Osteoblast (primary cell): ENCODE measurements at places on chromosomes 4 and X. TPM values are rescaled to one million over a fixed set of nuclear protein-coding genes. Genes with fewer than 3 reads are reported as not detected.

TMEM35A gene
- 1.1 and 1.5 TPM in 2 replicates for total RNA-seq

DNA sequence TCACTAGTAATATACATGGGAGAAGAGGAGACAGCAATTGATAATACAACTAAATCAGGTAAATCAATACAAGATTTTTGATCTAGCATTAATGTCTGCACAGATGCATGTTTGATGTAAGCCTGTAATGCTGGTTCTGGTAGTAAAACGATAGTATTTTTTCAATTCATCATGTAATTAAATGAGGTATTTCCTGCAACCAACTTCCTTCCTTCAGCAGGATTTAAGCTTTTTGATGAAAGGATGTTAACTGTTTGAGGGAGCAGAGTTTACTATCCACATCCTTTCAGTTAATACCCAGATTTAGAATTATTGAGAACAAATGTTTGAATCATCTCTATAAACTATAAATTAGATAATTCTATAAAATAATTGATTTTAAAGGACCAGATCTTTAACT, 31.4 kb upstream of the NFKB1 start:
- DNase-seq: no peak

MSN gene
- total RNA-seq: 236 and 249 TPM in 2 replicates

- DNase-seq: no peak
Observed at GRCh38 chr4:74490736-74491135, 45.8 kb downstream of the AREG start.

VCX3B gene
- not detected in 2 replicates for total RNA-seq

GRCh38 chr4:158825433-158826036, 56.7 kb downstream of the FNIP2 start:
- no peak for DNase-seq

SLC34A2 gene
- not detected in 2 replicates for total RNA-seq

DNA sequence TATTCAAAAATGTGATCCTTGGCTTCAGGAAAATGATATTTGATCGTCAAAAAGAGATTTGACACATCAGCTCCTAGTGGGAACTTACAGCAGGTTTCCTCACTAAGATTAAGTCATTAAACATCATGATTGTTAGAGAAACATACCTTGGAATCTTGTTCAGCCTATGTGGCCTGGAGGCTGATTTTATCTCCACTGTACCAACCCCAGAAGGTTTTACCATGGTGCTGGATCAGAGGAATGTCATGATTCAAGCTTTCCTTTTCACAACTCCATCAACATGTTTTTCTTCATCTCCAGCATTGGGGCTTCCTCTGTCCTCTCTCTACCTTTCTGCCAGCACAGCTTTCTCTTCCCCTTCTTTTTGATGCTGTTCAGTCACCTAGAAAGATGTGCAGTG, 68.4 kb upstream of the MID1IP1 start:
- no peak for DNase-seq

DNA sequence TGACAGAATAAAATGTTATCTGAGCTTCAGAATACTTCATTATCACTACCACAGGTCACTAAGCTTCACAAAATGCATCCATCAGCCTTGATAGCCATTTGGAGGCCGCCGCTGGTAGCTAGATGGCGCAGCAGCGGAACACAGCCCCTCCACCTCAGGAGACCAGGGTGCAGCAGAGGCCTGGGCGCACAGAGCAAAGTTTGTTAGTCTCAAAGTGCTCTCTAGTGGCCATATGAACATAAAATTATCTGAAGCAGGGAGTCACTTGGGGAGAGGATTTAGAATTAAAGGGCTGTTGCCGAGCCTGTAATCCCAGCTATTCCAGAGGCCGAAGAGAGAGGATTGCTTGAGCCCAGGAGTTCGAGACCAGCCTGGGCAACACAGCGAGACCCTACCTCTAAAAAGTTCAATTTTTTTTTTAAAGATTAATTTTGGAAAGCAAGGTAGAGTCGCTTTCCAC, 8.1 kb upstream of the DCTD start:
- peak; percentile 63 for DNase-seq

DNA sequence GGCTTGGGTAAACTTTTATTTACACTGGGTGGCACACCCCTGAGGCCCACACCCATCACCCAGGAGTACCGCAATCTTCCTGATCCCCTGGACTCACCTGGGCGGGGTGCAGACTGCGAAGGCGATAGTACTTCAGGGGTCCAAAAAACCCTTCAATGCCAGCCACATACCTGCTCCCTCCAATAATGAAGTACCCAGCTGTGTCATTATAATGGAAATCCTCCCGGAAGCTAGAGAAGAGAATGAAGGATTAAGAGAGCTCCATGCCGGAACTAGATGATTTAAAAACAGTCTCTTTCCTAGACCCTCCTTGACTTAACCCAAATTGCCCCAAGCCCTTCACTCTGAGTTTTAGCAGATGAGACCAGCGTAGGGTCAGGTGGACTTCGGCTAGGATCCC, 40.9 kb downstream of the SEL1L3 start:
- DNase-seq: no peak

DNA sequence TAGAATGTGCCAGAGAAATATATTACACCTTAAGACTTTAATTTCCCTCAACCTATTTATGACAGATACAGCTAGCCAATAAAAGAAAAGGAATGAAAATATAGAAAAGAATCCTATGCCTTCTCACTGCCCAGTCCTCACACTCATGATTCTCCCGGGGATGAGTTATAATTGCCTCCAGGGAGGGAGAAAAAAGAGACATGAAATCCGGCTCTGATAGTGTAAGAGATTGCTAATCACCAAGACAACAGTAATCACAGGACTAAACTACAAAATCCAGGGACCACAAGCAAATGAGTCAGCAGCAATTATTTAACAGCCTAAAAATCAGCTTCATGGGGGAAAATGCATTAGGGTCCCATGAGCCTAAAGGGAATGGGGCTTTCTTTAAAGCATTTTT, 95.9 kb upstream of the DUSP21 start:
- peak; percentile 65 for DNase-seq

TRIM2 gene
- 39.8 and 54.5 TPM in 2 replicates for total RNA-seq

DNA sequence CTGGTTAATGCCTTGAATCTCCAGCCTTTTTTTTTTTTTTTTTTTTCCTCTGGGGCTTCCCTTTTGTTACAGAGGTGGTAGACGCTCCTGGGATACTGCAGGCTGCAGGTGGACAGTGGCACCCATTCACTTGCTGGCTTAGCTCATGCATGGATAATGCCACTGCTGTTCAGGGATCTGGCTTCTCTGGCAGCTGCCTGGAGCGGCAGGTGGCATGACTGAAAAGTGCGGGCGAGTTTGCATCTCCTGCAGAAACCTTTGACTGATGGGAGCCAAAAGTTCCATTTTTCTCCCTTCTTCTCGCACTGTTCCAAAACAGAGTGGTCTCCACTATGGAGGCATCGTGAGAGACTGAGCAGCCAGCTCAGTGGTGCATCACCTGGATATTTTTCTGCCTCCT, 5.9 kb upstream of the STIM2 start:
- DNase-seq: no peak

DNA sequence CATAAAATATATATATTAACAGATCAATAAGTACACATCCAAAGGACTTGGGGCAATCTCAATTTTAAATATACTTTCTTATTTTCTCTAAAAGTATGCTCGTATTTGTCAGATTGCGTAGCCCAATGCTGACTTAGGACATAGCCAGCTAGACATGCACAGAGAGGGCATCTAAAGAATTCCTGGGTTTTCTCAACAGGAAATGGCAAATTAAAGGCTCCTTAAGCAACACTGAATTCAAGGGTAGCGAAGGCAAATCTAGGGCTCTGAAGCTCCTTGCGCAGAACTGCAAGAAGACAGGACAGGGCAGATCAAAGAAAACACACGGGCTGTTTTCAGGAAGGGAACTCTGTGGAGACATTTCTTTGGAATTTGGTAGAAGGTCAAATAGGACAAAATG, 94.6 kb upstream of the FTHL17 start:
- no peak for DNase-seq

GRCh38 chr4:186472948-186473347, 82.4 kb downstream of the MTNR1A start:
- DNase-seq: peak; percentile 67

GRCh38 chrX:48823053-48823452, 3.3 kb upstream of the ERAS start:
- DNase-seq: peak; percentile 43

SPIN2A gene
- 0.59 and 1.4 TPM in 2 replicates for total RNA-seq

FAM241A gene
- total RNA-seq: 2.1 and 2.2 TPM in 2 replicates

DNA sequence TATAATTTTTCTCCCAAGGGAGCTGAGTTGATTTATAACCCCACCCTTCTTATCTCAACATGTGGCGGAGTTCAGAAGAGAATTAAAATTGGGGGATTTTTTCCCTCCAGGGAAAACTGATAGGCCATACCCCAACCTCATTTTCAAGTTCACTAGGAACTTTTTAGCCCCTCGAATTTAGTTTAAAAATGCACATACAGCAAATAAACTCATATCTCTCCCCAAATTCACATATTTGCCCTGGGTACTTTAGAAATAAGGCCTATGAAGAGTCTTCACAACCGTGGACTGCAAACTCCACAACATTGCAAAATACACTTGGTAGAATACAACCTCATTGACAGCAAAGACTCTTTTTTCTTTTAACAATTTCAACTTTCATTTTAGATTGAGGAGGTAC, 206.7 kb upstream of the LEF1 start:
- no peak for DNase-seq

DNA sequence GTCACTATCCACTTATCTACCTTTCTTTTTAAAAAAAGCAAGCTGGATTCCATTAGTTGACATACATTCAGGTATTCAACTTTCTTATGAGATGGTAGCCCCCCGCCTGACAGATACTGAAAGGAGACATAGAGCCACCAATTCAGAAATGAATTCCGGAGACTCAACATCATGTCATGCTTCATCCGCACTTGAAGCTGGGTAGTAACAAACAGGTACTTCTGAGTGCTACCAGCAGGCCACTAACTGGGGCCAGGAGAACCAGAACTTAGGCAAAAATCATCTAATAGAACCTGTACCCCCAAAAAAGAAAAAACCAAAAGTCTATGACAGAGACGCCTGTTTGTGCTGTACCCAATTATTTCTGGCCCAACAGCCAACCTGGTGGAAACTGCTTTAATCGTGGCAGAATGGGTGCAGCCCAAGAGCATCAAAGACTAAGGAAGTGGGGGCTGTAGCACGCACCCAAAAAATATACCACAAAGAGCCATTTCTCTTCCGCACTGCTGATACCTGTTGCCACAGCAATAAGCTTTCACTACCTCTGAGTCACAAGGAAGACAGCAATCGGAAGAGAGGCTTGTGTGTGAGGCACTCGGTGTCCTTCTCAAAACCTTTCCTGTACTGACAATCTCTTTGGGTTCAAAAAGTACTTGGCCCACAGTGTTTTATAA, 84.8 kb downstream of the AFAP1 start:
- peak; percentile 49 for DNase-seq

GRCh38 chr4:38315286-38315685, 348.7 kb upstream of the KLF3 start:
- no peak for DNase-seq

DNA sequence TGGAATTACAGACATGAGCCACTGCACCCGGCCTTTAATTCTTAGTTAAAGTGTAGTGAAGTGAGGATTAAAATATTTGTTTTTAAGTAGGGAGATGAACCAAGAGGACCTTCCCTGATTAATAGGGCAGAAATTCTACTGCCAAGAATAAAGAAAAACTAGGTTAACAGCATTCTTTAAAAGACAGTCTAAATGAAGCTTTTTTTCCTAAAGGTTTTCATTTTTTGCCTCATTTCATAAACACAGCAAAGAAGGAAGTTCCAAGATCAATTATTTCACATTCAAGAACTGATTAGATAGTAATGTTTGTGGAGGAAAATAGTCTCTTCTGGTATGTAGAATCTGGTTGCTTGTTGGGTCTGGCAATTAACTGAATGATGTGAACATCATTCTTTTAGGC, 112.1 kb upstream of the ARSJ start:
- no peak for DNase-seq

DNA sequence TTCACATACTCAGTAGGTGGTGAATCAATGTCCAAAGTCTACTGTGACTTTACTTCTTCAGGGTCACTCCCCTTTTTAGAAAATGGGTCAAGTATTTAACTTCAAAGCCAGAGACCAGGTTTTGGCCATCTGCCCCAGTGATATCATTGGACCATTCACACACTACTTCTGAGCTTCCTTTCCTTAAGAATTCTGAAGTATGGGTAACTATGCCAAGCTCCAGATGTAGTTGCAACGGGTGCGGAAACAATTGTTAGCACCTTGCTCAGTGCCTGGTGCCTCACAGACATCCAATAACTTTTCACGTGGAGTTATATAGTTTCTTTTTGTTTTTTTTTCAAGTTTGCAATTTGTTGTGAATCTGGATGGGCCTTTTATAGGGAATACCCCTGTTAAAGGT, 62.6 kb downstream of the TTC29 start:
- DNase-seq: no peak

- no peak for DNase-seq
Observed at GRCh38 chr4:104532677-104533076, 38.0 kb upstream of the CXXC4 start.

TRMT2B gene
- 13.8 and 15.9 TPM in 2 replicates for total RNA-seq

DNA sequence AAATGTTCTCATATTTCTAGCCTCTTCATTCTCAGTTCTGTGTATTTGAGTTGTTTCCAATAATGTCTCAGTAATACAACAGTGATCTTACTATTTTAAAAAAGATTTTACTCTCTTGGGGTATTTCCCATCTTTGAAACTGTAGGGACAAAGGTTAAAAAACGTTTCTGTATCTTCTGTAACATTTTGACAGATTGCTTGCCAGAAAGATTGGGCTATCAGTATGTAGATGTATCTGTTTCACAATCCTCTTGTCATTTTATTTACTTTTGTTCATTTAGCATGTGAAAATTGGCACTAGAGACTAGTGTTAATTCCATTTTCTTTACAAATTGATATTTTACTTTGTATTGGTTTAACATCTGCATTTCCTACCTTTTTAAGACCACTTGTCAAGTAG, 6.2 kb upstream of the CXCL9 start:
- no peak for DNase-seq

- no peak for DNase-seq
Observed at GRCh38 chr4:79757600-79757999, 315.4 kb downstream of the ANTXR2 start.

GRCh38 chrX:27251369-27251768, 211.8 kb downstream of the PPP4R3C start:
- no peak for DNase-seq

TSPAN7 gene
- 0.29 and 0.36 TPM in 2 replicates for total RNA-seq

PABPC4L gene
- total RNA-seq: 1.1 and 2.7 TPM in 2 replicates

ARR3 gene
- not detected in 2 replicates for total RNA-seq

- peak; percentile 41 for DNase-seq
Observed at GRCh38 chr4:40183615-40184411, 13.0 kb upstream of the RHOH start.

DNA sequence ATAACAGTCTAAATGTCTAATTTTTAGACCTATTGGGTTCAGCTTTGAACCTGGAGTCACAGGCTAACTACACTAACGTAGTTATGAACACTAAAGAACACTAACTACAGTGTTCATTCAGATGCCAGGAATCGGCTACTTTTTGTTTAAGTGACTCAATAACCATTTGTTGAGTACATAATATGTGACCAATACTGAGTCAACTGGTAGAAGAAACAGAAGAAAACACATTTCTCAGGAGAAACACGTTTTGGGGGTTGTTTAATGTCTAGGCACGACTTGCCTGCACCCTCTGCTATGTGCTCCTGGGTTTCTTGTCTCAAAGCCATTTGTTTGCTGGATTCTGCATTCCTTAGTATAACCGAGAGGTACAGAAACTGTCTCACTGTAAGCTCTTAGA, 18.6 kb upstream of the CLNK start:
- DNase-seq: no peak
